Mesendoderm (in vitro differentiated cells): ENCODE measurements at places on chromosomes 4 and X.
A peak's percentile ranks its signal among the peaks of the same experiment; 100 is the strongest.

DNA sequence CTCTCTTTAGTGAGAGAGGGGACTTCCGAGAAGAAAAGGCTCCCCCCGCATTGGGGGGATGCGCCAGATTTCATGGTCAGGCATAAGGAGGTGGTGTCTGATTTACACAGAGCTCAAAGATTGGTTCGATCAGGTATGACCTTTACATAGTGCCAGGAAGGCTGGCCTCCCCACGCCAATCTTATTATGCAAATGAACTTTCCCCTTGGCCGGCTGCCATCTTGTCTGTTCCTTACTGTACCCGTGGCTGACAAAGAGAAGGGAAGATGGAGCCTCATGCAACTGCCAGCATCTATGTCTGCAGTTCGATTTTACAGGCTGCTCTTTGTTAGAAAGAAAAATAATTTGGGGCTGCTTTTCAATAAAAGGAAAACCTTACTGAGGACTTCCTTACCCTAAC is 197.2 kb downstream of the GPM6A start:
- no peak for DNase-seq
- no peaks in the 10 kb centered on the region for H3K27me3 ChIP-seq
- no peaks in the 10 kb centered on the region for H3K36me3 ChIP-seq
- no peak overlapping the region for H3K27ac ChIP-seq

DNA sequence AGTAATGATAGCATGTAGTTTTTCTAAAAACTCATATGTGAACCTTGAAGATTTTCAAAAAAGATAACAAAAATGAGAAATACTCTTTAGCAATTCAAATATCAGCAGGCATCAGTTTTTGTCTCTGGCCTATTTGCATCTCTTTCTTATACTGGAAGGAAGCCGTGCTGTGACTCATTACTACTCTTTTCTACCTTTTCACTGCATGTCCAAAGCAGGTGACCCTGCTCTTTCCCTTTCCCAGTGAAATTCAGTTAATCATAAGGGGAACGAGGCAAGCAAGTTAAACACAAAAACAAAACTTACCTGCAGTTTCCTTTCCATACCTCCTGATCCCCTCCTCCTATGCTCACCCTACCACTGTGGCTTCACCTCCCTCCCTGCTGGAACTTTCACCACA is 9.3 kb downstream of the SPATA4 start:
- no peak for DNase-seq
- no peak overlapping the region for H3K27ac ChIP-seq
- H3K4me3 ChIP-seq, result no peak overlapping the region
- H3K4me1 ChIP-seq, result no peaks in the 10 kb centered on the region

- no peak overlapping the region for H3K4me3 ChIP-seq
- no peak for DNase-seq
- H3K4me1 ChIP-seq, result peaks cover 10% of the 10 kb centered on the region
- H3K27me3 ChIP-seq, result no peaks in the 10 kb centered on the region
Observed at GRCh38 chr4:7933651-7934510, 5.8 kb downstream of the AFAP1 start.

DNA sequence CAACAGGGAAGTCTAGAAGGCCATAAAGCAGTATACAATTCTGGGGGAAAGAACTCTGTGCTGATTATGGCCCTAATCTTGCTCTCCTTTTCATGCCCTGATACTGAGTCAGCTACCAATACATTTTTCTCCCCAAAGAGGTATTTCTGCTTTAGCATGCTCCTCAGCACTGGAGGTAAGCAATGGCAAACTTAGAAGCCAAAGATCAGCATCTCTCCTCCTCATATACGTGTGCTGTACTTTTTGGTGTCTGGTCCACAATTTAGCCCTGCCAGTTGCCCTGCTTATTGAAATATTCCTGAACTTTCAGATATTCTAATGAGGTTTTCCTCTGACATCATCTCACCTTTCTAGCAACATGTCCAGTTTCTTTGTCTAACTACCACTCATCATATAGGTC is 226.2 kb downstream of the FSTL5 start:
- H3K4me1 ChIP-seq, result no peaks in the 10 kb centered on the region
- no peak for DNase-seq
- H3K4me3 ChIP-seq, result no peak overlapping the region

DNA sequence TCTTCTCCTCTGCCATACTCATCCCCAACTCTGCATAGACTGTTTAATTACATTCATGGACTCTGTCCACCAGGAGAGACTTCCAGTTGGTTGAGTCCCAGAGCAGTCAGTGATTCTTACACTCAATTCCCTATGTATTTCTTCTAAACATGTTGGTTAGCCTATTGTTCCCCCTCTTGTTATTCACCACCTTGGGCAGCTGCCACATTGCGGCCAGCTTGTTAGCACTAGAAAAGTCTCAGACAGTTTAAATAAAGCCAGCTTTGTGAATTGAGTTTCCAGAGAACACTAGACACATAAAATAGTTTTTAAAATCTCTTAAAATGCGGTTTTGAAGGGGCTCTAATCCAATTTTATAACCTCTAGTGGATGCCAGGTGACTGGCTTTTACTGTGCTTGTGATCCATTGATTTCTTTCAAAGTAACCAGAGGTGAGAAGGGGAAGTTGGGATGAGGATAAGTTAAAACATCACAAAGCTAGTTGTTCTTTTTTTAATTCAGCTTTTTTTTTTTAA is 827.7 kb downstream of the FSTL5 start:
- H3K36me3 ChIP-seq, result no peaks in the 10 kb centered on the region
- no peak overlapping the region for H3K27ac ChIP-seq
- no peaks in the 10 kb centered on the region for H3K27me3 ChIP-seq

DNA sequence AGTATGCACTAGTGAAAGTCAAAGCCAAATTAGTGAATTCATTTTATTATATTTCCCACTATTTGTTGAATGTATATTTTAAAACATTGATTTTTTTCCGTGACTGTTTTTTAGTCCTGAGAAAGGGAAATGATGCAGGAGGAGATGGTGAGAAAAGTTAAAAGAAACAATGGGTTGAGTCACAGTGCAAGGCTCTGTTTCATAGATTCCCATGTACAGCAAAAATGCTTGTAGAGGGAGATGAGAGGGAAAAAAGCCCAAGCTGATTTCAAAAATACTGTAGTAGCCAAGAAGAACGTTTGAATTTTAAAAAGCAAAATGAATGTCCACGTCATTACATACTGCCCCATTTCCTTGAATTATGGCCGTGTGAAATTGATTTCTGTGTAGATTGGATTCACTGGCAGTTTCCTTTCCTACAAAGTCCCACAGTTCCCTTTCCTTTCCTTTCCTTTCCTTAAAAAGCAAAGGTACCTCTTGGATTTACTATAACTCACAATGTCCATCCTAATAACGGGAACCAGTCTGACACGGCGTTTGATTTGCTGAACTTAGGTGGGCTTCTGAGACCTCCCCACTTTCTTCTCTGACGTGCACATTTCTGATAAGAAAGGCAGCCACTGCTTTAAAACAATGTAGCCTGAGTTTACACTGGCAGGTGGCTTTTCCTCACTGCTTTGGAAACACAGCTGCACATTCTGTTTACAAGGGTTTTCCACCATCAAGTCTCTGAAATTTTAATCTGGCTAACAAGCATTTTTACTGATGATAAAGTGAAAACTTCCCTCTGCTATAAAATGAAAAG is 63.7 kb downstream of the SPCS3 start:
- H3K27me3 ChIP-seq, result no peaks in the 10 kb centered on the region
- H3K27ac ChIP-seq, result no peak overlapping the region
- H3K36me3 ChIP-seq, result no peaks in the 10 kb centered on the region
- H3K4me1 ChIP-seq, result no peaks in the 10 kb centered on the region
- no peak overlapping the region for H3K4me3 ChIP-seq
- no peak for DNase-seq

GRCh38 chr4:10697086-10697485 is 12.5 kb upstream of the CLNK start:
- DNase-seq, result no peak
- H3K27me3 ChIP-seq, result no peaks in the 10 kb centered on the region
- H3K27ac ChIP-seq, result no peak overlapping the region
- no peaks in the 10 kb centered on the region for H3K4me1 ChIP-seq

- no peaks in the 10 kb centered on the region for H3K4me1 ChIP-seq
- DNase-seq, result no peak
- no peak overlapping the region for H3K27ac ChIP-seq
- H3K36me3 ChIP-seq, result no peaks in the 10 kb centered on the region
- H3K27me3 ChIP-seq, result no peaks in the 10 kb centered on the region
Observed at GRCh38 chr4:123284168-123284567, 112.4 kb upstream of the SPRY1 start.

DNA sequence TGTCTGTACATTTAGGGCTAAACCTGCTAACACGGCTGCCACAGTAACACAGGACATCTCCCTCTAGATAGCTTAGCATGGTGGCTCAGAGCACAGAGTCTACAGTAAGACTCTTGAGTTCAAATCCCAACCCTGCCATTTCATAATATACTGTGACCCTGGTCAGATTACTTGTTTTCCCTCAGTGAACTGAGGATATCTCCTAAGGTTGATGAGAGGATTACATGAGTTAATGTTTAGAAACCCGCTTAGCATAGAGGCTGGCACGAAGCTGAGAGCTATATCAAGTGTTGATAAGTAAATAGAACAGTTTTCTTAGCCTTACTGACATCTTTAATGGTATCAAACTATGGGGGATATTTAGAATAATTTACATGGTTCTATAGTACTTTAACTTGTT is 37.2 kb downstream of the CASP3 start:
- no peaks in the 10 kb centered on the region for H3K27me3 ChIP-seq

DNA sequence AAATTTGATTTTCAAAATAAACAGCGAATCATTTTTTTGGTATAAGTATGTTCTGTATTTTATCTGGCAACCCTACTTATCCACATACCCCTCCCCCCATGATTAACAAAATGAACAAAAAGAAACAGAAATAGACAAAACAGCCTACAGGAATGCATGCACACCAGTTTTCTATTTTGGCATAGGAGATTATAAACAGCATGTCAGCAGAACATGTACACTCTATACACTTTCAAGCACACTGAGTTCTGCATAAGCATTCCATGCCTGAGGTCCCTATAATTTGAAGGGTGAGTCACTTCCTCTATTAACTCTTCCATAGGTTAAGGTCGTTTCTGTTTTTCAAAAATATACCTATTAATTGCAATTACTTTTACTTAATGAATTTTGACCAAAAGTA is 28.0 kb upstream of the ZNF280C start:
- no peak overlapping the region for H3K27ac ChIP-seq
- H3K4me3 ChIP-seq, result no peak overlapping the region
- H3K36me3 ChIP-seq, result no peaks in the 10 kb centered on the region
- H3K4me1 ChIP-seq, result no peaks in the 10 kb centered on the region

- H3K27me3 ChIP-seq, result no peaks in the 10 kb centered on the region
- H3K4me3 ChIP-seq, result no peak overlapping the region
- no peaks in the 10 kb centered on the region for H3K36me3 ChIP-seq
- no peak overlapping the region for H3K27ac ChIP-seq
- DNase-seq, result no peak
Observed at GRCh38 chr4:15659768-15660570, 4.8 kb upstream of the FBXL5 start.

DNA sequence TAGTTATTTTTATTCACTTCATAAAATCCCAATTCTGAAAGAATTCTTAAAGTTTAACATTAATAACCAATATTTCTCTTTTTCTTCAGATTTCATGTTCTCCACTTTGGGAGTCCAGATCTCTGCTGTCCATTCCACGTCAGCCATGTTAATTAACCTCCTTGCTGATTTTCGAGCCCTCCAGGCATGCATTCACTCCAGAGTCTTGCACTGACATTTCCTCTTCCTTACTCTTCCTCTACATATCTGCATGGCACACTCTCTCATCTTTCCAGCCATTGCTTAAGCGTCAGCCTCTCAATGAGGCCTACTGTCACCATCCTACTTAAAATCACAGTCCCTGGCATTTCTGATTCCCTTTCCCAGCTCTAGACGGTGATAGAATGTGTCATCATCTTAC is 144.8 kb downstream of the MAD2L1 start:
- no peaks in the 10 kb centered on the region for H3K36me3 ChIP-seq
- H3K27ac ChIP-seq, result no peak overlapping the region
- H3K4me3 ChIP-seq, result no peak overlapping the region
- H3K27me3 ChIP-seq, result no peaks in the 10 kb centered on the region

DNA sequence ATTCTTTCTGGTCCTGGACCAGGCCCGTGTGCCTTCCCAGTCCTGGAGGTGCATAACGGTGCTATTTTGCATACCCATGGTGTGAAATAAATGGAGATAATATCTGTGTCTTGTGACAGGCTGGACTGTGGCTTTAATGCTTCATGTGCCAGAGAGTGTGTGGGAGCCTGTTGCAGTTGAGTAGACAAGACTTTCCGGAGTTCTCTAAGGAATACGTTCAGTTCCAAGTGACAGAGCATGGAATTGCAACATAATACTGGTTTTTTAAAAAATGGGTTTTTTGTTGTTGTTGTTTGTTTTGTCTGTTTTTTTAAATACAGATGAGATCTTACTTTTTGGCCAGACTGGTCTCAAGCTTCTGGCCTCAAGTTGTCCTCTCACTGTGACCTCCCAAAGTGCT is 74.0 kb downstream of the HPRT1 start:
- no peaks in the 10 kb centered on the region for H3K36me3 ChIP-seq
- no peak overlapping the region for H3K4me3 ChIP-seq
- H3K27me3 ChIP-seq, result no peaks in the 10 kb centered on the region
- H3K27ac ChIP-seq, result no peak overlapping the region

- H3K4me1 ChIP-seq, result no peaks in the 10 kb centered on the region
- no peaks in the 10 kb centered on the region for H3K36me3 ChIP-seq
- no peak overlapping the region for H3K4me3 ChIP-seq
- H3K27me3 ChIP-seq, result no peaks in the 10 kb centered on the region
Observed at GRCh38 chrX:34325460-34325859, 193.3 kb upstream of the FAM47A start.

- no peaks in the 10 kb centered on the region for H3K4me1 ChIP-seq
- no peak overlapping the region for H3K27ac ChIP-seq
- no peak overlapping the region for H3K4me3 ChIP-seq
- no peak for DNase-seq
- H3K36me3 ChIP-seq, result no peaks in the 10 kb centered on the region
- no peaks in the 10 kb centered on the region for H3K27me3 ChIP-seq
Observed at GRCh38 chr4:34245276-34245675, 1999.0 kb downstream of the ARAP2 start.

DNA sequence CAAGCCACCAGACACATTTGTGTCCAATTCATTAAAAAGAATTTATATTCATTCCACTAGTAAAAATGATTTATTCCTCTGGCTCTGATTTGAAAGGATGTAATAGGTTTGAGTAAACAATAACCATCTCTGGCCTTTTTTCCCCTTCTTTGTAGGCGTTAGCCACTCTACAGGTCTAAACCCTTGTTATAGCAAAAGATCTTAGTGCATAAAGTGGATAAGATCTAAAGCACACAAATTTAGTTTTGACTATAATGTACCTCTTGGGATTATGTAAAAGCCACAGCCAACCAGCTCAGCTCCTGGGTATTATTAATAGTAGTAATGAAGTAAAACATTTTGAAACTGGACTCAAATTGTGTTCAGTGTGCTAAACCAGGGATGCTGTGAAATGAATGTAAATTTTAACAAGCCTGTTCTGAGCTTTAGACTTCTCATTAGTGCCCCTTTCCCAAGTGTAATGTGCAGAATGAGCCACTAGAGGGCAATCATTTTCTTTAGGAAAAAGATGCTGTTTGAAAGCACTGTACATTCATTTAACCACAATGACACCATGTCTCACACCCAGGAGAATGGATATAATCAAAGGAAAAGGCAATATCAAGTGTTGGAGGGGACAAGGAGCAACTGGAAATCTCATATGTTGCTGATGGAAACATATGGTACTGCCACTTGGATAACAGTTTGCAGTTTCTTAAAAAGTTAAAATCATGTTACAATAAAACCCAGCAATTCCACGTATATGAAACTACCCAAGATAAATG is 69.7 kb downstream of the KLHL8 start:
- H3K27me3 ChIP-seq, result no peaks in the 10 kb centered on the region
- H3K4me1 ChIP-seq, result no peaks in the 10 kb centered on the region
- no peak overlapping the region for H3K27ac ChIP-seq
- peak; percentile 78 for DNase-seq
- no peak overlapping the region for H3K4me3 ChIP-seq
- H3K36me3 ChIP-seq, result no peaks in the 10 kb centered on the region
